Lung (tissue), 17 donors: ENCODE measurements at places on chromosomes 4 and X. TPM values are rescaled to one million over a fixed set of nuclear protein-coding genes. Genes with fewer than 3 reads are reported as not detected.
A peak's percentile ranks its signal among the peaks of the same experiment; 100 is the strongest.

DNA sequence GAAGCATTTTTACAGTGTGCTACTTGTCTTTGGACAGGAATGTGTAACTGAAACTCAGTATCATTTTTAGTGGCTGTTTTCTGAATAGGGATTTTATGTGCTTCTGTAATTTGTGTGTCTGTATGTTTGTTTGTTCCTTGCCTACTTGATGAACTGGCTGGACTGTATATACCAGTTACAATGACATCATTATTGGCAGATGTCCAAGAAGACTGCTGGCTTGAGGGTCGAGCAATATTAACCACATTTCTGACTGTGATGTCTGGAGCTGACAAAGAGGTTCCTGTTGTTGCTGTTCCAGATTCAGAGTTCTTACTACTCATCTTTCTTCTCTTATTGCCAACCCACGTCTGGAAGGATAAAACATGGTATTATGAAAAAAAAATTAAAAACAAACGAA is 33.0 kb downstream of the HDX start:
- no peaks in the 10 kb centered on the region for H3K36me3 ChIP-seq
- H3K4me3 ChIP-seq = no peak overlapping the region
- H3K4me1 ChIP-seq = no peaks in the 10 kb centered on the region
- H3K27ac ChIP-seq = no peak overlapping the region
- peak; percentile 11 for DNase-seq

- no peaks in the 10 kb centered on the region for H3K4me1 ChIP-seq
- no peaks in the 10 kb centered on the region for H3K36me3 ChIP-seq
- H3K27ac ChIP-seq = no peak overlapping the region
- no peak overlapping the region for H3K4me3 ChIP-seq
- DNase-seq = no peak
These were observed 6.2 kb downstream of the MBNL3 start for GRCh38 chrX:132482632-132483031.

GRCh38 chrX:10769696-10770619 is 149.6 kb upstream of the MID1 start:
- H3K36me3 ChIP-seq = no peaks in the 10 kb centered on the region
- peak; percentile 45 for DNase-seq
- no peak overlapping the region for H3K27ac ChIP-seq
- H3K27me3 ChIP-seq = peaks cover under 1% of the 10 kb centered on the region
- peaks cover 4% of the 10 kb centered on the region for H3K4me1 ChIP-seq

DNA sequence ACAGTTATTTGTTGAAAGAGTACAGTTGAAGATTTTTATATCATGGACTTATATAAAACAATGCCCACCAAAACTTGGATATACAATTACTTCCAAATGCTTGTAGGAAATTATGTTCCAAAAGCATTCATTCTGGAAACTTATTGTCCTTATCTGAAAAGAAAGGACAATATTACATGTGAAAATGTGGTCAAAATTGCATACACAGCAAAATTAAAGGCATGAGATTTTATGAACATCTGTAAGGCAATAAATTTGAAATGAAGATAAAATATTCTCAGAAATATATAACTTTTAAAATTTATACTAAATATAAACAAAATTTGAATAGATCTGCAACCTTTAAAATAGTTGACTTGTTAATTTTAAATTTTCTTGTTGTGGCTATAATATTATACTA is 1173.8 kb downstream of the NLGN4X start:
- no peak overlapping the region for H3K4me3 ChIP-seq
- H3K27ac ChIP-seq = no peak overlapping the region
- no peak for DNase-seq
- no peaks in the 10 kb centered on the region for H3K36me3 ChIP-seq

- H3K36me3 ChIP-seq = no peaks in the 10 kb centered on the region
- H3K27ac ChIP-seq = peak within 1 kb of the TSS; percentile 69
- no peak within 1 kb of the TSS for H3K4me3 ChIP-seq
- peaks cover 1% of the 10 kb centered on the region for H3K4me1 ChIP-seq
- H3K27me3 ChIP-seq = no peaks in the 10 kb centered on the region
- DNase-seq = no peak
These were observed at the start of gene TLR6 for GRCh38 chr4:38856524-38857337. Gene TLR6 (minus strand): TSS chr4:38856817. CDS start chr4:38829473, 27,344 bp downstream.

- no peak overlapping the region for H3K27ac ChIP-seq
- H3K4me1 ChIP-seq = no peaks in the 10 kb centered on the region
- DNase-seq = peak; percentile 58
- peaks cover 3% of the 10 kb centered on the region for H3K36me3 ChIP-seq
- no peak overlapping the region for H3K4me3 ChIP-seq
- H3K27me3 ChIP-seq = no peaks in the 10 kb centered on the region
These were observed 3.9 kb downstream of the FGF2 start for GRCh38 chr4:122830426-122831095.

- no peaks in the 10 kb centered on the region for H3K27me3 ChIP-seq
- no peak overlapping the region for H3K4me3 ChIP-seq
- peaks cover 8% of the 10 kb centered on the region for H3K4me1 ChIP-seq
- no peaks in the 10 kb centered on the region for H3K36me3 ChIP-seq
These were observed 14.3 kb downstream of the TEC start for GRCh38 chr4:48255072-48255958.

- H3K4me1 ChIP-seq = no peaks in the 10 kb centered on the region
- H3K27me3 ChIP-seq = no peaks in the 10 kb centered on the region
- H3K36me3 ChIP-seq = no peaks in the 10 kb centered on the region
- H3K4me3 ChIP-seq = no peak overlapping the region
- no peak overlapping the region for H3K27ac ChIP-seq
These were observed 947.9 kb downstream of the FAT4 start for GRCh38 chr4:126262665-126263064.

DNA sequence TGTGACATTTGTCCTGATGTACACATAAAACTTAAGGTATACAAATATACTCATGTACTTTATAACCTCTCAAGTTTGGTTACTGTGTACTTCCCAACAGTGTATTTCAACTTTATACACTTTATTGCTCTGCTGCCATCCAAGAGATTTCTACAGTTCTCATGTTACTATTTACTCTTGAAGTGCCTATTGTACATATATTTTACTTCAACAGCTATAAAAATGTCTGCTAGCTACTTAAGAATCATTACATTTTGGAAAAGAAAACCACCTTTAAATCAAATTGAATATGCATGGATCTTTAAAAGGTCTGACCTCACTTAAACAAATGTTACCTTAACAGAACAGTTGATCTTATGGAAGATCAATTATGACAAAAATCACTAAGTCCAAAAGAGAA is 1056.4 kb downstream of the ADGRL3 start:
- H3K4me3 ChIP-seq = no peak overlapping the region
- no peaks in the 10 kb centered on the region for H3K27me3 ChIP-seq
- H3K36me3 ChIP-seq = no peaks in the 10 kb centered on the region

DNA sequence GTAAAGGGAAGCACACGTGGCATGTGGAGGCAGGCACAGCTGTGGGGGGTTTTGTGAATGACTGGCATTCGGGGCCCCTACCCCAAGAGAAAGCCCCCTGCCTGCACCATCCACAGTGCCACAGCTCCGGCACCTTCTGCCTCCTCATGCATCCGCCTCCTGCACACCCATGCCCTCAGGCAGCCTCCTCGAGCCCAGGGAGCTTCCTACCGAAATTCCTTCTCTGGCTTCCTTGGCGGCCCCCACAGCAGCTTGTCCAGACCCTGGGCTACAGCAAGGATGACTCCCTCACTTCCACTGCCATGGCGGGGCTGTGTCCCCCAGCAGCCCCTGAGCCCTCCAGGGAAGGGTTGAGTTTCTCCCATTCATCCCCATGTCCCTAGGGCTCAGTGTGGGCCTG is 99.9 kb downstream of the WFS1 start:
- no peaks in the 10 kb centered on the region for H3K36me3 ChIP-seq
- H3K27me3 ChIP-seq = no peaks in the 10 kb centered on the region

GRCh38 chr4:48033825-48034413 is 17.3 kb downstream of the NIPAL1 start:
- H3K4me1 ChIP-seq = no peaks in the 10 kb centered on the region
- H3K27me3 ChIP-seq = no peaks in the 10 kb centered on the region
- no peaks in the 10 kb centered on the region for H3K36me3 ChIP-seq
- no peak for DNase-seq

GRCh38 chrX:119880552-119881437 is 9.2 kb downstream of the NDUFA1 start:
- no peaks in the 10 kb centered on the region for H3K4me1 ChIP-seq
- no peak overlapping the region for H3K27ac ChIP-seq
- no peaks in the 10 kb centered on the region for H3K27me3 ChIP-seq
- DNase-seq = peak; percentile 46

GRCh38 chr4:42747971-42748370 is 91.1 kb upstream of the ATP8A1 start:
- no peaks in the 10 kb centered on the region for H3K36me3 ChIP-seq
- H3K27me3 ChIP-seq = no peaks in the 10 kb centered on the region
- no peak overlapping the region for H3K4me3 ChIP-seq
- DNase-seq = no peak

- H3K27ac ChIP-seq = no peak overlapping the region
- no peak for DNase-seq
- H3K36me3 ChIP-seq = no peaks in the 10 kb centered on the region
- H3K4me3 ChIP-seq = no peak overlapping the region
- no peaks in the 10 kb centered on the region for H3K27me3 ChIP-seq
These were observed 1081.1 kb upstream of the PABPC4L start for GRCh38 chr4:135282676-135283075.

- H3K27me3 ChIP-seq = no peaks in the 10 kb centered on the region
These were observed 37.7 kb upstream of the ADAMTS3 start for GRCh38 chr4:72606751-72607150.

GRCh38 chr4:30005995-30006394 is 714.2 kb upstream of the PCDH7 start:
- H3K4me3 ChIP-seq = no peak overlapping the region
- no peaks in the 10 kb centered on the region for H3K36me3 ChIP-seq
- no peak for DNase-seq
- no peaks in the 10 kb centered on the region for H3K27me3 ChIP-seq

GRCh38 chrX:133859860-133860259 is 125.5 kb downstream of the GPC3 start:
- no peaks in the 10 kb centered on the region for H3K36me3 ChIP-seq
- peak; percentile 85 for DNase-seq
- H3K27me3 ChIP-seq = peaks cover 6% of the 10 kb centered on the region
- no peak overlapping the region for H3K27ac ChIP-seq

- DNase-seq = peak; percentile 92
- H3K36me3 ChIP-seq = no peaks in the 10 kb centered on the region
- peaks cover 21% of the 10 kb centered on the region for H3K4me1 ChIP-seq
- H3K27me3 ChIP-seq = no peaks in the 10 kb centered on the region
- no peak overlapping the region for H3K4me3 ChIP-seq
These were observed 139.4 kb upstream of the SCML1 start for GRCh38 chrX:17597836-17598439.

DNA sequence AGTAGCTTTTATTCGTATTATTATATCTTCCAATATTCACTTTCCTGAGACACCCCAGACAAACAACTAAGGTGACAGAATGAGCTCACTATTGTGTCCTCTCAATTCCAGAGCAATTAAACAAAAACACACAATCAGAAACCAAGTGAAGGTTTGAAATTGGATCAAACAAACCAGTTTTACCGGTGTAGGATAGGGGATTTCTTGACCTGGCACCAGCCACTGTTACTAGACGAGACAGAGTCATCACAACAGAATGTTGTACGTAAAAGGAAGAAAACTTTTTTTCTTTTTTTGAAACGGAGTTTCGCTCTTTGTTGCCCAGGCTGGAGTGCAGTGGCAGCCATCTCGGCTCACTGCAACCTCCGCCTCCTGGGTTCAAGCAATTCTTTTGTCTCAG is 43.7 kb downstream of the LDOC1 start:
- H3K4me3 ChIP-seq = no peak overlapping the region
- H3K27ac ChIP-seq = no peak overlapping the region
- H3K27me3 ChIP-seq = no peaks in the 10 kb centered on the region
- no peaks in the 10 kb centered on the region for H3K4me1 ChIP-seq
- H3K36me3 ChIP-seq = no peaks in the 10 kb centered on the region

DNA sequence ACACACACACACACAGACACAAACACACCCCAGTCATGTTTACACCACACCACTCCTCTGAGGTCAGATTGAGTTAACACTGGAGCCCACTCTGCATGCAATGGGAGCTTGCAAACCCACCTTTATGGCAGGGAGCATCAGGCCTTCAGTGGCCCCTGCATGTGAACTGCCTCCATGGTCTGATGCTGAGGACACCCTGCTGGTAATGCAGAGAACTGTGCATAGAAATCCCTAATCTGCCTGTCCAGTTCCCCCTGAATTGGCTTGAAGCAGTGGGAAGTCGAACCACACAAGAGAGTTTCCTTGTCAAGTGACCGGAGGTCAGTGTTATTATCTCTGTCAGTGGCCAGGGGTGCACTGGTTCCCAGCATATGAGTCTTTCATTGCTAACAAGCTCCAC is 59.8 kb downstream of the ANOS1 start:
- H3K27me3 ChIP-seq = no peaks in the 10 kb centered on the region
- H3K4me3 ChIP-seq = no peak overlapping the region
- no peak overlapping the region for H3K27ac ChIP-seq
- H3K4me1 ChIP-seq = no peaks in the 10 kb centered on the region

DNA sequence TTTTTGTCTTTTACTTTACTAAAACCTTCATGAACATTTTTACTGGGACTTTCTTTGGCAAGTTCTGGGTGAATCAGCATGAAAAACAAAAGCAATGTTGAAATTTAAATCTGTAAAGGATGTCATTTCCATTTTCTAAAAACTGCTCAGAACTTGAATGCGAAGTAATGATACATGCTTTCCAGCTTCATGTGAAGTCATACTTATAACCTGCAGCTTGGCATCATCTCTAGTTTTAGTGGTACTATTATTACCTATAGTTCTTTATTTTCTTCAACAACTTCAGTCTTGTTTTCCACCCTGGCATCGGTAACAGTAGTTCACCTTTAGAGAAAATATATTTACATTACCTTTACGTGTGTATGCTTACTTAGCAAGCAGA is 421.4 kb upstream of the DIPK2B start:
- H3K27me3 ChIP-seq = peaks cover 3% of the 10 kb centered on the region
- no peak overlapping the region for H3K4me3 ChIP-seq
- H3K27ac ChIP-seq = no peak overlapping the region
- no peak for DNase-seq
- no peaks in the 10 kb centered on the region for H3K36me3 ChIP-seq
- H3K4me1 ChIP-seq = no peaks in the 10 kb centered on the region

- no peaks in the 10 kb centered on the region for H3K4me1 ChIP-seq
- H3K27me3 ChIP-seq = peaks cover 22% of the 10 kb centered on the region
- peak; percentile 32 for DNase-seq
- H3K27ac ChIP-seq = no peak overlapping the region
These were observed 127.9 kb downstream of the CHRDL1 start for GRCh38 chrX:110667706-110668105.

DNA sequence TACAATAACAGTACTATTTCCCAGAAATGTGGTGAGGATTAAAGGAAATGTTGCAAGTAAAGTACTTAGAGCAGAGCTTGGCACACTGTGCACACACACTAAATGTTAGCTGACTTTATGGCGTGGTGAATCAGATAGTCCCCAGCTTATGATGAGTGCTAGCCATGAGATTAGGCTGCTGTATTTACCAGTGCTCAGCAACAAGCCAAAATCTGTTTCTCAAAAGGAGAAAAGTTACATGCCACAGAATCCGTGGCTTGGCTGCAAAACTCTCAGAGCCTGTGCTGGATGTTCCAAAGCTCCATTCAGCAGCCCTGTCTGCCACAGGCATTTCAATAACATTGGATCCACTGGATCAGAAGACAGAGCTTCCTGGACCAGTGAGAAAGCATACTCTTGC is 12.8 kb upstream of the STBD1 start:
- no peaks in the 10 kb centered on the region for H3K27me3 ChIP-seq
- H3K36me3 ChIP-seq = no peaks in the 10 kb centered on the region
- no peak overlapping the region for H3K4me3 ChIP-seq
- H3K27ac ChIP-seq = no peak overlapping the region
- H3K4me1 ChIP-seq = no peaks in the 10 kb centered on the region

NMU gene
- 1.5 TPM for total RNA-seq

BEX1 gene
- total RNA-seq = 0.89 TPM

DLG3 gene
- 26.7 TPM for total RNA-seq

DAPP1 gene
- total RNA-seq = 24.6 TPM

CENPE gene
- 1.3 TPM for total RNA-seq

HELT gene
- 2.5 TPM for total RNA-seq

SPATA4 gene
- total RNA-seq = 3.0 TPM

CSAG2 gene
- not detected for total RNA-seq
